ENCODE measurements at places on chromosomes 7 and 10.

DNA sequence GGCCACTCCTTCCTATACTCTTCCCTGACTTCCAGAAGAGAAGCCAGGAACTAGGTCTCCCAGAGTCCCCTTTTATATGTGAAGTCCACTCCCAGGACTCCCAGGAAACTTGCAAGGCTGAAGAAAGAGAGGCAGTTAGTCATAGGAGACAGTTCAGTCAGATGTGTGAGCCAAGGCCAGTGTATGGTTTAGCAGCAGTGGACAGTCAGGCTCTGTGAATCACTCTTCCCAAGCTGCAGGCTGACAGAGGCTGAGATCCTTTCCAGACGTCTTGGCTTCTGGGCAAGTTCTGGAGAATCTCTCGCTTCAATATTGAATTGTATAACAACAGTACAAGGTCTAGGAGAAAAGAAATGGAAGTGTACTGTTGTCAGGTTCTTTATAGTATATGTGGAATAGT, 26.9 kb downstream of the BLVRA start:
- DNase-seq: no peak

GRCh38 chr10:99234041-99234790, 1.4 kb downstream of the HPSE2 start:
- no peak for DNase-seq

- no peak for DNase-seq
Measured at GRCh38 chr7:117110480-117111315, 157.4 kb downstream of the ST7 start.

DNA sequence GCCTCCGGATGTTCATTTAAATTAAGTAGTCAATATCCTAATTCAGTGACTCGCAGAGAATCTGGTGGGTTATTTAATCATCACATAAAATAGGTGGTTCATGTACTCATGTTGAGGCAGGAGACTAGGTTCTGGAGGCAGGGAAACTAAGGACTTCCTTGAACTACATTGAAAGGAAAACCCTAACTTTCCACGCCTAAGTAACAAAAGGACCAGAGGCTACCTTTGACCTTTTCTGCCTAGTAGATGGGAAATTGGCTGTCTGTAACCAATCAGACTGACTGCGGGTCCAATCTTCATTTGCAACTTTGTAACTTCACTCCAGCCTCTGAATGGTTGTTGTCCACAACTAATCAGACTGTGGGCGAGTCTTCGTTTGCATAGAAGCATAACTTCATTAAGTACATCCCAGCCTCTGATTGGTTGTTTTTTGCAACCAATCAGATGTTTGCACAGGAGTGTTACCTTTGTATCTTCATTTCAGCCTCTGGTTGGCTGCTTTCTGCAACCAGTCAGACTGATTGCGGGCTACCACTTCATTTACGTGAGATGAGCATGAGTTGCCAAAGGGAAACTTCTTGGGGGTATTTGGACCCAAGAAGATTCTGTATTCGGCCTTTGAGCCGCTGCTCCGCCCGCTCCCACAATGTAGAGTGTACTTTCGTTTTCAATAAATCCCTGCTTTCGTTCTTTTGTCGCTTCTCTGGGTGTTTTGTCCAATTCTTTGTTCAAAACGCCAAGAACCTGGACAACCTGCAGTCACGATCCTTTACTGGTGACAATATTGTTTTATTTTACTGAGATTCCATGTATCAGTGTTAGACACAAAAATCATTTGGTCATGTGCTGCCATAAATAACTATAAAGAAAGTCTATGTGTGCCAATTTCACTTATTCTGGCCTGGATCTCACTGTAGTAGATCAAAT, 1.7 kb upstream of the ST7 start:
- DNase-seq: no peak

All from cerebellar nuclear complex (tissue), 1 donor.